ENCODE measurements at places on chromosomes 16 and 17.

GRCh38 chr17:55582897-55583296, 71.6 kb upstream of the SMIM36 start:
- DNase-seq = no peak

DNA sequence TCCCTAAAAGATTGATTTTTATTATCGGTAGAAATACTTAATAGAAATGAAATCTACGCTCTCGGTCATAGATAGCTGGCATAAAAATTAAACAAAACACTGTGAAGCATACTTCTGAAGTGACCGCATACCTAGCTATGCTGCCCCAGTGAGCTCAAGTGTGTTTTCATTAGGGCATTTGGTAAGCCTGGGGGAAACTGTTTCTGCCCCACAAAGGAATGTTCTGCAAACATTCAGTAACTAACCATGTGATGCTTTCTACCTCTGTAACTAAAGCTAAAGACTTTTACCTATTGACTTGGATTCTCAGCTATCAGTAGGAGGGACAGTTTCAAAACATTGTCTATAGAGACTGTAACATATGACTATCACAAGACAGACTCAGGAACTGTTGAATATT, 93.5 kb upstream of the HSBP1 start:
- DNase-seq = no peak

DNA sequence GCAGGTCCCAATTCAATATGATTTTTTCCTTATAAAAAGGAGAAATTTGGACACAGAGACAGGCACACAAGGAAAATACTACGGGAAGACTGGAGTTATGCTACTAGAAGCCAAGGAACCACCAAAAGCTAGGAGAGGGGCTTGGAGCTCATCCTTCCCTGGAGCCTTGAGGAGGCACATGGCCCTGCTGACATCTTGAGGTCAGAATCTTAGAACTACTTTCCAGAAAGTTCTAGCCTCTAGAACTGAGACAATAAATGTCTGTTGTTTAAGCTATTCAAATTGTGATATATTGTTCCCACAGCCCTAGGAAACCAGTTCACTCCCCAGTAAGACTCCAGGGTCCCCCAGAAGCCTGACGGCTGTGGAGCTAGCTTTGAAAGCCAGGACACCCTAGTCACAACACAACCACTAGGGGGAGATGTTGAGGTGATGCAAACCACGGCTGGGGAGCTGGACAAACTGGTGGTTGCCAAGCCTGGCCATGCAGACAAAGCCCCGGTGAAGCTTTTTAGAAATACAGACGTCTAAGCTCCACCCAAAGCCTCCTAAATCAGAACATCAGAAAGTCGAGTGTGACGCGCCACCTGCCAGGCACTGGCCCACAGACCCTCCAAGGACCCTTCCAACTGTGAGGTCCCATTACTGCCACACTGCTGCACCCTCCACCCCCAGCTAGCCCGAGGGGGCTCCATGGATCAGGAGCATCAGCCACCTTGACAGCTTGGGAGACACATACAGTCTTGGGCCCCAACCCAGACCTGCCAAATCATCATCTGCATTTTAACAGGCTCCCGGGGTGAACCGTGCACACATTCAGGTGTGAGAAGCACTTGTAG, 106.4 kb downstream of the SLC39A11 start:
- no peak for DNase-seq

- no peak for DNase-seq
Measured at GRCh38 chr16:47731252-47731651, 270.1 kb downstream of the PHKB start.

- DNase-seq = no peak
Measured at GRCh38 chr16:74817851-74818250, 43.2 kb upstream of the FA2H start.

DNA sequence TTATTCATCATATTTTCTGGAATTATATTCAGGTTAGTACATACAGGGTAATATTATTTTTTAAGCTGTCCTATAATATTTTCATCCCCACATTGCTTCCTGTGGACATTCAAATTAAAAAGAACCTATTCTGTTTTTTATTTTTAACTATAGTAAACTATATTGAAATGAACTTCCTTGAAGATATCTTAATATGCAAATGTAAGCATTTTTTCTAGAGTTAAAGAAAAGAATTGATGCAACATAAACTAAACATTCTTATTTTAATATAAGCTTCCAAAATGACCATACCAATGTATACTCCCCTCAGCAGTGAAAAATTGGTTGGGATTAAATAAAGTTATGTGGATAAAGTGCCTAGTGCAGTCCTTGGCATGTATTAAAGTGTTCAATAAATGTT, 416.6 kb downstream of the KIF2B start:
- DNase-seq = no peak

DNA sequence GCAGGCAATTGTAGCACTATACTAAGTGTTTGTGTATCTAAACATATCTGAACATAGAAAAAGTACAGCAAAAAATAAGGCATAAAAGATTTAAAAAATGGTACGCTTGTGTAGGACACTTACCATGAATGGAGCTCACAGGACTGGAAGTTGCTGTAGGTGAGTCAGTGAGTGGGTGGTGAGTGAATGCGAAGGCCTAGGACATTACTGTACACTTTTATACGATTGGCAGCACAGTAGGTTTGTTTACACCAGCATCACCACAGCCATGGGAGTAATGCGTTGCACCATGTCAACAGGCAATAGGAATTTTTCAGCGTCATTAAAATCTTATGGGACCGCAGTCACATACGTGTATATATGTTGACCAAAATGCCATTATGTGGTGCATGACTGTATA, 45.6 kb downstream of the DNAH9 start:
- DNase-seq = no peak

DNA sequence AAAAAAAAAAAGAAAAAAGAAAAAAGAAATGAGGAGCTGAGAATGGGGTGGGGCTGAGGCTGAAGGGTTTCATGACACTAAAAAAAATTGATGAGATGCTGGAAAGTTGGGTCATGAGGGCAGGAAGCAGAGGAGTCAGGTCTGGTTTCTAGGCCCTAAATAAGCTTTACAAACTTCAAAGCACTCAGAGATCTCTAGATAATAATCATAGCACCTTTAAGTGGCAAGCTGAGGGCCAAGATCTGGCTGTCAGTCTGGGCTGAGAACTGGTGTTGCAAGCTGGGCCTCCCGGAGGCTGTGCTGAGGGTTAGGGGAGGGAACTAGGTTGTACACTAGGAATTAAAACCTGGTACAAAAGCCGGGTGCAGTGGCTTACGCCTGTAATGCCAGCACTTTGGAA, 6.4 kb downstream of the ZNF764 start:
- no peak for DNase-seq

DNA sequence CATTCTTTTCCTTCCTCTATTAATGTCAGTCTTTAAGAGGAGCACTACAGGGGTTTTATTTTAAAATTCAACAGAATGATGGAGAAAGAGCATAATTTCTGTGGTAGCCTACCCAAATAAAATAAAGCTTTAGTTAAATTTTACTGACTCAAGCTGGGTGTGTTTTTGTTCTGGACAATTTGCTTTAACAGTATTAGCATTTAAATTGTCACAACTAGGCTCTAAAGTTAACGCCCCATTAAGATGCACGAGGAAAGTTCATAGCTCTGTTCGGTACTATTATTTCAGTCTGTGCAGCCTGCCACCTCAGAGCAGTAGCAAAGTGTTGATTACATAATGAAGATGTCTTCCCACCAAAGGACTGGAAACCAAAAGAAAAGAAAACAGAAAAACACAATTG, 52.0 kb downstream of the CDK12 start:
- DNase-seq = no peak

- DNase-seq = no peak
Measured at GRCh38 chr17:29573871-29574731, 5.6 kb downstream of the TP53I13 start.

GRCh38 chr17:1462164-1463112, 6.4 kb upstream of the CRK start:
- DNase-seq = no peak

DNA sequence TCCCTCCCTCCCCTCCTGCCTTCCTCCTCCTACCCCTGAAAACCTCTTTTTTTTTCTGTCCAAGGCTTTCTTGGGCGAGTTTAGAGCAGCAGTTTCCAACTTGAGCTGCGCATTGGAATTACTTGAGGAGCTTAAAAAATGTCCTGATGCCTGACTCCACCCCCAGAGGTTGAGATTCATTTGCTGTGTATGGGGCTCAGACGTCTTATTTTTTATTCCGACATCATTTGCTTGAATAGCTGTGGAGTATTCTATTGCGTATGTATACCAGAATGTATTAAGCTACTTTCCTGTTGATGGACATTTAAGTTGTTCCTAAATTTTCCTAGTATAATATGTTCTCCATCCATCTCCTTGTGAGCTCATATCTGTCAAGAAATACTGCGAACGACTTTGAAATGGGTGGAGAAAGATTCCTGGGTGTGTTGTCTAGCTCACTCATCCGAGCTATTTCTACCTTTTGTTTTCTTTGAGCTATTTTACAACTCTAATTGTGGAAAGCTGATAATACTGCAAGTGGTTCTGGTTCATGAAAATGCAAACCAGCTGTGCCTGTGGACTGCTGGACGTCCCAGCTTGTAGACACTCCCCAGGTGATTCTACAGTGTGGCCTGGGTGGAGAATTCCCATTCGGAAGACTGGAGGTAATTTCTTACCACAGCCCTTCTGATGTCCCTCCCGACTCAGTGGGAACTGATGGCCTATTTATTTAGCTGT, 40.5 kb downstream of the CMIP start:
- no peak for DNase-seq

DNA sequence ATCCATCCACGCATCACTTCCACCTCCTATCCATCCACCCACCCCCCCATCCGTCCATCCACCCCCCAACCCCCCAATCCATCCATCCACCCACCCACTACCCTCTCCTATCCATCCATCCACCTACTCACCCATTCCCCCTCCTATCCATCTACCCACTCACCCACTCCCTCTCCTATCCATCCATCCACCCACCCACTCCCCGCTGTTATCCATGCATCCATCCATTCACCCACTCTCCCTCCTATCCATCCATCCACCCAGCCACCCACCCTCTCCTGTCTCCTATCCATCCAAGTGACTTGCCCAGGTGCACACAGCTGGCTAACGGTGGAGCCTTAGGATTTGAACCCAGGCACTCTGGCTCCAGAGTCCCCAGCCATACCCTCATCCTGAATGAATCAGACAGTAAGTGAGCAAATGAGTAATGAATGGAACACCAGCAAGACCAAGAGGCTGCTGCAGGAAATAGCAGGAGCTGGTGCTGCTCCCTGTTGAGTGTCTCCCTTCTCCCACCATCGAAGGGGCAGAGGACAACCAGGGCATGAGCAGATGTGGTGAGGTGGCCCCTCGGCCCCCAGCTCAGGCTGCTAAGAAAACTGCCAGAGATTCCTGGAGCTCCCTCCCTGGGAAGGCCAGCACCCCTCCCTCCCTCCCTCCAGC, 62.5 kb downstream of the LITAF start:
- DNase-seq = no peak

- DNase-seq = no peak
Measured at GRCh38 chr17:9050801-9051401, 29.6 kb downstream of the NTN1 start.

DNA sequence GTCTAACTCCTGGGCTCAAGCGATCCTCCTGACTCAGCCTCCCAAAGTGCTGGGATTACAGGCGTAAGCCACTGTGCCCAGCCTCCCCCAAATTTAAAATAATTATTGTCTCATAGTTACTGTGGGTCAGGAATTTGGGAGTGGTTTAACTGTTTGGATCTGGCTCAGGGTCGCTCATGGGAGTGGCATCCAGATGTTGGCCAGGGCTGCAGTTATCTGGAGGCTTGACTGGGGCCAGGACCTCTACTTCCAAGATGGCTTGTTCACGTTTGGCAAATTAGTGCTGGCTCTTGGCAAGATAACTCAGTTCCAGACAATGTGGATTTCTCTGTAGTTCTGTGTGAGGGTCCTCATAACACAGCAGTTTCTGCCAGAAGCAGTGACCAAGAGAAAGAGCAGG, 8.0 kb downstream of the TEN1 start:
- DNase-seq = no peak

DNA sequence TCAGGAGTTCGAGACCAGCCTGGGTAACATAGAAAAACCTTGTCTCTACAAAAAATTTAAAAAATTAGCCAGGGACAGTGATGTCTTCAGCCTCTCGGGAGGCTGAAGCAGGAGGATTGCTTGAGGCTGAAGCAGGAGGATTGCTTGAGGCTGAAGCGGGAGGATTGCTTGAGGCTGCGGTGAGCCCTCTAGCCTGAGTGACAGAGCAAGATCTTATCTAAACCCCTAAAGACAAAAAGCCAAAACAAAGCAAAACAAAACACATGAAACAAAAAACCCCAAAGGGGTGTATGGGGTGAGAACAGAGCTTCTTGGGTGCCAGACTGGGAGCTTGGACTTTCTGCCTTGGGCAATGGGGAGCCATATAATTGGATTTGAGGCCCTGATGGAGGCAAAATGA, 2.6 kb downstream of the SPNS3 start:
- no peak for DNase-seq

DNA sequence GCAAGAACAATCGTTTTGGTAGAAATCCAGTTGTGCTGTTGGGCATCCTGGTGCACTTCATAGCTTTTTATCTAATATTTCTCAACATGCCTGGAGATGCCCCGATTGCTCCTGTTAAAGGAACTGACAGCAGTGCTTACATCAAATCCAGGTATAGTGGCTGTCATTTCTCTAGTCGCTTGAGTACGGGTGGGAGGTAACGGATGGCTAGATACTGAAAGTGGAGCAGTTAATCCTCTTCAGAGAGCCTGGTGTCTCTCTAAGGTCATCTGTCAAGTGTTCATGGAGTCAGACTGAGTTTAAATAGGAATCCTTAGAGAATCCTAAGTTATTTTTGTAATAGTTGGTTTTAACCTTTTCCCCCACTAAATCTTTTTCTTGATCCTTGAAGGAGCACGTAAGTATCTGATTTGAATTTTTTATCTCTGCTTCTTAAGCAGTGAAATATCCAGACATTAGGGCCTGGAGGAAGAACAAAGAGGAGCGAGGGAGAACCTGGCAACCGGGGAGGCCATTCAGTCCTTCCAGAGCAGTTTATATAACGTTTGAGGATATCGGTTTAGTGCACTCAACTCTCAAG, 37.2 kb downstream of the MFSD11 start:
- DNase-seq = no peak
